HT1080 (cell line): ENCODE measurements at places on chromosomes 2 and 18. TPM values are rescaled to one million over a fixed set of nuclear protein-coding genes. Genes with fewer than 3 reads are reported as not detected.

DNA sequence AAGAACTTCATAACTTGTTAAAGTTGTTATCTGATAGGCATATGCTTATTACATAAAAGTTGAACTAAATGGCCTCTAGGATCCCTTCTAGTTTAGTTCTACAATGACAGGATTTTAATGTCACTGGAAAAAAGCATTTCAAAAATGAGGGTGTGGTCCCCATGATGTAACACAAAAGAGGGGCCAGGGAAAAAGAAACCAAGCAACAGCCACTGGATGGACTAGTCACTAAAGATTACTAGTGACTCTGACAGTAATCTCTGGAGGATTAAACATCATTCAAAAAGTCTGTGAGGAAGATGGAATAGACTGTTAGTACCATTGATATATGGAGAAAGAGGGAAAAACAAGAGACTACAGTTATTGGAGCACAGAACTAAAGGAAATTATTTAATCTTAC lies 22.6 kb downstream of the SEPTIN10 start:
- no peak for DNase-seq

DNA sequence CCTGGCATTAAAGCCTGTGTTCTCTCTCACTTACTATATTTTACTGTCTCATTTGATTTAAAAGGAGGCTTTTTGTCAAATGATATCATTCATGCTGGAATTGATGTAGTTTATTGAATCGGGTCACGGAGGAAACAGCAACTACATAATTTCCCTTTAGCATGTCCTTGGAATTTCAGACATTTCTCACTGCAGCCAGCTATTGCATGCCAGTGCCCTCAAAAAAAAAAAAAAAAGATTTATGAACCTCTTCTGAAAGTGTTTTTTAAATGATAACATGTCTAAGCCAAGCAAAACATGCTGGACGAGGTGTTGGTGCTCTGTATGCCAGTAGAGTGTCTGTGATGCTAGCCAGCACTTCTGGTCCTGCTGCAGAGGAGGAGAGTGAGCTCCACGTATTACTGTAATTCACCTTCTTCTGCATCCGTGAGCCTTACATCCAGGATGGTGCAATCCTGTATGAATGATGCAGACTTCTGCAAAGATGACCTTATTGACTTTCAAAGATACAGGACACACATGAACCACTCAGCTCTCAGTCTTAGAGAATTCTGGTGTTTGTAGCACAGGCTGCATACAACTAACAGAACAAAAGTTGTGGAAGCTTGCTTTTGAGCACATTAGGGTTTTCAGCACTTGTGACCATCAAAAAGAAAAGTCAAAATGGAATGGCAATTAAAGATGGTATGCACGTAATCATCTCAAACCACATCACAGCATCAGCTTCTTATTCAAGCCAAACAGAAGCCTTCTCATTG lies 31.1 kb downstream of the UGP2 start:
- DNase-seq: no peak

- DNase-seq: peak; percentile 76
Observed at GRCh38 chr2:84495539-84496146, 20.7 kb upstream of the DNAH6 start.

The RGPD4 gene
- not detected in 2 replicates for total RNA-seq

GRCh38 chr2:134518101-134518500 lies 200.7 kb downstream of the TMEM163 start:
- DNase-seq: no peak

DNA sequence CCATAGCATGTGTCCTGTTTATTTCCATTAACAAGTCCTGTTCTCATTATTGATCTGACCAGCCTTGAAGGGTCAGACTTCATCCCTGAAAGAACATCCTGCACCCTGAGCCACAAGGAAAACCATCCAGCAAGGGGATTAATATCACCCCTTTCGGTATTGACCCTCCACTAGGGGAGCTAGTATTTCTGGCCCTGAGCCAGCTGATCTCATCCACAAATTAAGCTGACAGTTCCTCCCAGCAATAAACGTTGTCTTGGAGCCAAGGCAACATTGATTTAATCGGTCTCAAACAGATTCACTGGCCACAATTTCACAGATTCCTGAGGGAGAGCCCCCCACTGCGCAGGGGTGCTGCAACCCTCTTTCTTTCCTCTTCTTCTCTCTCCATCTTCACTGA lies 353.1 kb upstream of the FANCL start:
- peak; percentile 30 for DNase-seq

GRCh38 chr2:156907806-156908205 lies 349.7 kb upstream of the GALNT5 start:
- no peak for DNase-seq

DNA sequence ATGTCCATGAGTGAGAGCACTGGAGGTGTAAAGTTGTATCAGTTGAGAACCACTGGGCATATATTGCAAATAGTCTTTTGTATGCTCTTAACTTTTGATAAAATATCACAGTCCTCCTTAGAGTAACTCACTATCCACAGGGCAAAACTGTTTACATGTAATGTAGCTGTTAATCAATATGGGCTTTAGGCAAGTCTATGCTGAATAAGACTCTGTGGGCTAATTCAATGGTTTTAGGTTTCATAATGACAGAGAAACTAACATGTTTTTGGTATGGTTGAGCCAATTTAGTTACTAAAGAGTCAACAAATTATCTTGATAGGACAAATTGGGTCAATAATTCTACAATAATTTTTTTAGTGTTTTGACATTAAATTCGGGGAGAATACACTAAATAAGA lies 1134.9 kb upstream of the FAM98A start:
- DNase-seq: no peak

DNA sequence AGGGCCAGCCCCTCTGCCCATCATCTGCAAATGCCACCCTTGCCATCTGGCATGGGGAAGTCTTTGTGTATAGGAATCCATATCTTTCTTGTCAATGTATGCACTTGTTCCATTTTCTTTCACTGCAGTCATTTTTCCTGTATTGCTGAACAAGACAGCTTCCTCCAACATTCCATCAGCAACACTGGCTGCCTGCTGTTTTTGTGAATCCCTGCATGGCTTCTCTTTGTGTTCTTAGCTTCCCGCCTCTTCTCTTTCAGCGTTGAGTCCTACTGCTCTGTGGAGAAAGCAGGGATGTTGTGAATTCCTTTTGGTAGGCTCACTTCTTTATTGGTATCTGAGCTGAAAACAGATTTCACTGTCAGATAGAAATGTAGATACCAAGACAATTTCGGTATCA lies 150.0 kb downstream of the LPIN1 start:
- DNase-seq: no peak

The SPC25 gene
- 16.6 and 27.1 TPM in 2 replicates for total RNA-seq

GRCh38 chr2:177445200-177445599 lies 52.6 kb downstream of the AGPS start:
- DNase-seq: no peak

The NXPH2 gene
- 0.14 TPM in 1 of 2 replicates, not detected in the other for total RNA-seq

DNA sequence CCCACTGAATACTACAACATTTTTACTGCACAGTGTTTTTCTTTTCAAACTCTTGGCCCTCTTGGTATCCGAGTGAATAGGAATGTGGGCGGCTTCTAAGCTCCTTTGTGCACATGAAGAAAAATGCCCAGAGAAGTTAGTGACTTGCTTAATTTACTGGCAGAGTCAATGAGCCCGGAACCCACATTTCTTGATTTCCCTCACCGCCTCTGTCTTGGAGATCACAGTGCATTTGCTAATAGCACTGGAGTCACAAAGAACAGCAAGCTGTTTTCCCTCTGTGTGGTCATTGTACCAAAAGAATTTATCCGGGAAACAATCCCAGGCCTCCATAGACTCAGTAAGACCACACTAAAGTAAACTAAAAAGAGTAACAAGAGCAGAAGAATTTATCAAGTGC lies 18.9 kb downstream of the STON1 start:
- DNase-seq: no peak

The CDK15 gene
- total RNA-seq: 0.72 TPM in 1 of 2 replicates, not detected in the other

The RND3 gene
- total RNA-seq: 44.9 and 62.6 TPM in 2 replicates

The BMP10 gene
- total RNA-seq: not detected in 2 replicates

GRCh38 chr2:24970483-24971285 lies 1.1 kb downstream of the DNAJC27 start:
- peak; percentile 1 for DNase-seq

DNA sequence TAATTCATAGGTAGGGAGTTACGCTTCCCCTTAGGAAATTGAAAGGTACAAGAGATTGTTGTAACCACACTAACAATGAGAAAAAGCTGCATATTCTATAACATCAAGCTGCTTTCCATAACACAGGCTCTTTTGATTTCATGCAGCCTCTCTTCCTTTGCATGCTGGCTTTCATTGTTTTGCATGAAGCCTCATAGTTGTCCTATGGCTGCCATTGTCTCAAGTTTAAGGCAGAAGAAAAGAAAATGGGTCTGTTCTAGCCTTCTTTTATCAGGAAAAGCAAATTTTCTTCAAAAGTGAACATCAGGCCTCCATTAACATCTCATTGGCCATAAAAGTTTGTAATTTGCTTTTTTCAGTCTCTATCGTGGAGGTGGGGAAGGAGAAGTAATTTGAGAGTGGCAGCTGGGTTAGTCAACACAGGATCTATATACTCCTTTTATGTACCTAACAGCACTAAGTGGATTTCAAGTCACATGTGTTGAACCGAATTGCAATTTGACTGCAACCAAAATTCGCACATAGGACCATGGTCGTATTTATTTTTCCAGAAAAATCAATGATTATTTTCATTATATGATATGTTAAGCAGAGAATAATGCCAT lies 248.5 kb upstream of the RND3 start:
- no peak for DNase-seq

- DNase-seq: no peak
Observed at GRCh38 chr2:98009887-98010760, 14.4 kb upstream of the TMEM131 start.

The DPP4 gene
- not detected in 2 replicates for total RNA-seq

DNA sequence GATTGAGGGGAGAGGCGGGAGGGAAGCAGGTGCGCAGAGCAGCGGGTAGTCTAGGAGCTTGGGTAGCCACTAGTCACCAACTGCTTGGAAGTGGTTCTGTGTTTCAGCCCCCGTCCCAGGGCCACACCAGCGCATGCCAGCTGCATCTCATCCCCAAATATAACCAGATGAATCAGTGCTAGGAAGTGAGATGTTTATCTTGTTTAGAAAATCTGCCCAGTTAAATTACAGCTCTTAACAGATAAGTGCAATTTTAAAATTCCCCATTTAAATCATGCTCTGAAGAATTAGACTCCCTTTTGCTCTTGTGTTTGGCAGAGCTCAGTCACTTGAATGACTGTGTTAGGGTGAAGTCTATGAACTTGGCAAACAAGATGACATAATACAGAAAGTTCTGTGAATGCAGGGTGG lies 193.8 kb downstream of the SEPTIN10 start:
- DNase-seq: no peak

GRCh38 chr2:24258718-24259117 lies 83.9 kb downstream of the FAM228A start:
- DNase-seq: no peak

The DLGAP1 gene
- not detected in 2 replicates for total RNA-seq

DNA sequence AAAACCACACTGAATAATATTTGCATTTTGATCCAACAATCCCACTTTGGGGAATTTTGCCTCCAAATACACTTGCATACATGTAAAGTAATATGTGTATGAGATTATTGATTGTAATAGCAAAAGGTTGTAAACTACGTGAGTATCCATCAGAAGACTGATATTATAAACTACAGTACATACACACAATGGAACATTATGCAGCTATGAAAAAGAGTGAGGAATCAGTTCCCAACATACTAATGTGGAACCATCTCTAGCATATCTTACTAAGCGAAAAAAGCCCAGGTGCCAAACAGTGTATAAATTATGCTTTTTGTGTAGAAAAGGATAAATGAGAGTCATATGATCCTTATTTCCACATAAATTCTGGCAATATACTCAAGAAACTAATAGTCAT lies 16.0 kb upstream of the C2orf74 start:
- no peak for DNase-seq

The MAPRE3 gene
- total RNA-seq: 2.8 and 5.4 TPM in 2 replicates

DNA sequence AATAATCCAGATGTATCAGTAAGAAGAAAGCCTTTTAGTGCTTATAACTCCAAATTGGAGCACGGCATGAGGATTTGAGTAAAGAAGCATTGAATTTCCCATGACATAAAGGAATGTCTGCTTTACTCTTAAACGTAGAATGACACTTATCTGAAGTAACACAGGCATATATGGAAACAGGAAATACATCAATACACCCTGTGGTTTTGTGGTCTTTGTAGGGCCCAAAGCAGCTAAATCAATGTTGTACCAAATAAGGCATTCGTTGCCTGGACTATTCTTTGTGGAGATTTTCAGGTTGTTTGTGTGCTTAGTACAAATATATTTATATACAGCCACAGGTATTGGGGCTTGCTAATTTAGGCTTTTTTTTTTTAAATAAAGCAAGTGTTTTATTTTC lies 660.5 kb downstream of the LRRTM4 start:
- DNase-seq: peak; percentile 52

DNA sequence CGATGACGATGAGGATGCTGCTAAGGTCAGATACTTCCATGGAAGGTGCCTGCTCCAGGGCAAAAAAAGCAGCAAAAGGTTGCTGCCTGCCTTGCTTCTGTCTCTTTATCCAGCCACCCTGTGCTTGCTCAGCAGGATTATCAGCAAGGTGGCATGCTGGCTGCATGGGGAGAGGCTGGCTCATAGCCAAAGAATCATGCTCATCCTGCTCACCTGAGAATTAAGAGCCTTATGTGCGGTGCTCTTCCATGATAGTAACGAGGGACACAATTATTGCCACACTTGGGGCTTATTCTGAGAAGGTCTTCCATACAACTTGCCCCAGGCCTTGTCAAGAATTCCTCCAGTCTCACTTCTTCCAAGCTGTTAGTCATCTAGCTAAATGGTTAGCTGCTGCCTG lies 60.4 kb upstream of the SEC11C start:
- DNase-seq: no peak
